ENCODE measurements at places on chromosomes 7 and 10. TPM values are rescaled to one million over a fixed set of nuclear protein-coding genes. Genes with fewer than 3 reads are reported as not detected.
A peak's percentile ranks its signal among the peaks of the same experiment; 100 is the strongest.

DNA sequence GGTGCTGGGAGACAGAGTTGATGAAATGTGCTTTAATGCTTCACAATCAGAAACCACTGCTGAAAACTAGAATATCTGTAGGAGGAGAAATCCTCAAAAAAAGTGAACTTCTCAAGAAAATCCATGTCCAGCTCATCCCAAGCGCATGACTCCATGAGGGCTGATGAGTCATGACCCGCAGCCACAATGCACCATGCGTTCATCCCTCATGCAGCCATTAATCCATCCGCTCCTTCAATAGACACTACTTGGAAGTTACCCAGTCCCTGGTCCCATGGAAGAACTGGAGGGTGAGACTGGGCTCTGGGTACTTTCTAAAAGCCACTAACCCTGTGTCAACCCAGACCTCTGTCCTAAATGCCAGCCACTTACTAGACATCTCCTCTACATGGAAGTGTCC, 24.4 kb downstream of the TMEM273 start:
- DNase-seq, result no peak

- DNase-seq, result no peak
Measured at GRCh38 chr10:124864421-124865193, 63.0 kb downstream of the ABRAXAS2 start.

The HTR5A gene
- polyA plus RNA-seq, result not detected

- peak; percentile 63 for DNase-seq
Measured at GRCh38 chr10:17430647-17431355, 23.6 kb downstream of the ST8SIA6 start.

The NUDT13 gene
- polyA plus RNA-seq, result 1.6 TPM

- no peak for DNase-seq
Measured at GRCh38 chr7:13099154-13099795, 411.8 kb downstream of the ARL4A start.

The AKR1E2 gene
- polyA plus RNA-seq, result 1.5 TPM

- DNase-seq, result no peak
Measured at GRCh38 chr10:97138174-97138573, 47.6 kb downstream of the SLIT1 start.

GRCh38 chr10:127756264-127756663, 19.3 kb downstream of the FOXI2 start:
- DNase-seq, result no peak

GRCh38 chr7:43377196-43377960, 205.5 kb upstream of the STK17A start:
- DNase-seq, result no peak

- no peak for DNase-seq
Measured at GRCh38 chr7:105097619-105098018, 83.6 kb downstream of the KMT2E start.

The CPXM2 gene
- not detected for polyA plus RNA-seq

DNA sequence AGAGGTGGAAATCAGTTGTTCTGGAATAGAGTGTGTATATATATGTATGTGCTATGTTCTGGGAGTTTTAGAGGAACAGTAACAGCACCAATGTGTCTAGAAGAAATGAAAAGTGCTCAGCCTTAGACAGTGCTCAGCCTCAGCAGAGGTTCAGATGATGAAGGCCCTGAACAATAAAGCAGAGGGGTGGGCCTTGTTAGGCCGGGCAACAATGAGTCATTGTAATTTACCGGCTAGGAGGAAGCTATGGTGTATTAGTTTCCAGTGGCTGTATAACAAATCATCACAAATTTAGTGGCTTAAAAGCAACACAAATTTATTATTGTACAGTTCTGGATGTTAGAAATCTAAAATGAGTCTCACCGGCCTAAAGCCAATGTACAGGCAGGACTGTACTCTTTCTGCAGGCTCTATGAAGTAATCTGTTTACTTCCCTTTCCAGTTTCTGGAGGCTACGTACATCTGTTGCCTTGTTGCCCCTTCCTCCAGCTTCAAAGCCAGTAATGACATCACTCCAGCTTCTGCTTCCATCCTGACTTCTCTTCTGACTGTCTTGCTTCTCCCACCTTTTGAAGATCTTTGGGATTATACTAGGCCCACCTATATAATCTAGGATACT, 84.6 kb downstream of the CH25H start:
- no peak for DNase-seq

GRCh38 chr7:401495-401894, 111.5 kb downstream of the FOXL3 start:
- no peak for DNase-seq

GRCh38 chr7:155531681-155532080, 14.7 kb downstream of the CNPY1 start:
- DNase-seq, result no peak

DNA sequence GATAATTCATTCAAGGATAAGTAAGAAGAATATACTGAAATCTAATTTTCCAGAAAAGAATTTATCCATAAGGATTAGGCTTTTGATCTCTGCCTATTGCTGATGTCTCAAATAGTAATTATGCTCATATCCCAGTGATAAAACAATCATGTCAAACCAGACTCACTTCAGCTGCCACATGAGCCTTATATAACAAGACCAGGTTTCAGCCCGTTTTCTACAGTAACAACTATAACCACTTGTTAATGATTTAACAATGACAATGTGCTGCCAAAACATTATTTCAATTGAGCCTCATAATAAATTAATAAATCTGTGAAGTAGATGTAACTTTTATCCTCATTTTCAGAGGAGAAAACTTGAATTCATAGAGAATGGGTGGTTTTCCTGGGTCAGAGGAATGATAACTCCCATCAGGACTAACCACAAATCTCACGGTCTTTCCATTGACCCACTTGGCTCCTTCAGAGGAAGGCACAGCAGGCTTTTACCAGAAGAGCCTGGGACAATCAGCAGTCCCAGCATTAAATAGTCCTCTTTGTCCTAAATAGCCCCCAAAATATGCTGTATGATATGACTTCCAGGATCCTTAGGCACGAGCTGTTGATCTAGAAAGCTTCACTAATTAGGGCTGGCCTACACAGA, 42.5 kb upstream of the SLIT1 start:
- DNase-seq, result no peak

The PHYHIPL gene
- not detected for polyA plus RNA-seq

- no peak for DNase-seq
Measured at GRCh38 chr7:70263471-70264255, 665.4 kb downstream of the AUTS2 start.

DNA sequence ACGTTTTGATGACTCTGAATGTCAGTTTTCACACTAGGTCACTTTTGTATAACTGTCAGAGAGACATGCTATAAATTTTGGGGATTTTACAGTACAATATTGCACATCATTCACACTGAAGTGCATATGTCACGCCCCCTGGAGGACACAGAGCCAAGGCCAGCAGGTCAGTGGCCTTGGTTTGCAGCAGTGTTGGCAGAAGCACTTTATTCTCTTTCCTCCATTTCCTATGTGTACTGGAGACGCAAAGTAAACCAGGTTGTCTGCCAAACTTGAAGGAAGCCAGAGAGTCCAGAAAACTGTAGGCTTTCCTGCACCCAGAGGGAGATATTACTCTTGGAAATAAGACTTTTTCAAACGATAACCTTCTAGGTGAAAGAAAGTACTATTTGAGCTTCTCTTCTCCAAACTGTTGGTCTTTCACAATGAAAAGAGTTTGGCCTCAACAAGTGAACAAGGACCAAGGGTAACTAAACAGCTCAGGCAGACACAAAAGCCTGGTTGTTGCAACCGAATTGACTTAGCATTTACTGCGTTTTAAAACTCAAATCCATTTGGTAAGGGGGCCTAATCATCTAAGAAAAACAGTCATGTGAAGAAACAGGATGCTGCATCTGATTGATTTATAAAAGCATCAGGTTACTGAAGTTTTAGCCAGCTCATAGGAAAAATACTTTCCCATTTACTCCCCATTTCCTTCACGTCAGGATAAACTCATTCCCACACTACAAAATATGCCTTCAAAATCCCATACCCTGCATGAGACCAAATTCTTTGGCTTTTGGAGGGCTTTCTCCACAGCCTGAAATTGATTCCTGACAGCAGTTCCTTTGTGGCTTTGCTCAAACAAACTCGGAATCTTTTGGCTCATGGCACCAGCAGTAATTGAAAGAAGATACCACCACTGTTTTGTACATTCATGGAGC, 83.0 kb upstream of the SEC61G start:
- DNase-seq, result no peak

The OR6B1 gene
- polyA plus RNA-seq, result not detected

- DNase-seq, result no peak
Measured at GRCh38 chr7:22400936-22401553, 44.1 kb upstream of the RAPGEF5 start.

- no peak for DNase-seq
Measured at GRCh38 chr7:157122800-157123495, 15.8 kb upstream of the UBE3C start.

DNA sequence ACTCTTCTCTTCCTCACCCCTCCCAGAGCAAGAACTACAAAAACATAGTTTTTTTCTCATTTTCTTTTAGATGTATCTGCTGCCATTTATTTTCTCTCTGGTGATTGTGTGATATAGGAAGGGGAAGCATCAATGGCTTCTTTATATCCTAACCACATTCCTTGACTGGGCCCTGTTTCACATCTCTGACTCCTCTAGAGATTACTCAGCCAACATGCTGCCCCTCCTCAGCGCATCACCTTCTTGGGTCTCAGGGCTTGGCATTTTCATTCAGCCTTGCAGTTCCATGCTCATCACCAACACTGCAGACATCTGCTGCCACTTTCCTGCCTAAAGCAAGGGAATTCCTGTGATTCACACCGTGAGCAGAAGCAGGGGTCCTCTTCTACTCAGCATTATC, 705.5 kb downstream of the AUTS2 start:
- DNase-seq, result no peak

GRCh38 chr7:151524331-151524730, 4.6 kb upstream of the RHEB start:
- DNase-seq, result no peak

DNA sequence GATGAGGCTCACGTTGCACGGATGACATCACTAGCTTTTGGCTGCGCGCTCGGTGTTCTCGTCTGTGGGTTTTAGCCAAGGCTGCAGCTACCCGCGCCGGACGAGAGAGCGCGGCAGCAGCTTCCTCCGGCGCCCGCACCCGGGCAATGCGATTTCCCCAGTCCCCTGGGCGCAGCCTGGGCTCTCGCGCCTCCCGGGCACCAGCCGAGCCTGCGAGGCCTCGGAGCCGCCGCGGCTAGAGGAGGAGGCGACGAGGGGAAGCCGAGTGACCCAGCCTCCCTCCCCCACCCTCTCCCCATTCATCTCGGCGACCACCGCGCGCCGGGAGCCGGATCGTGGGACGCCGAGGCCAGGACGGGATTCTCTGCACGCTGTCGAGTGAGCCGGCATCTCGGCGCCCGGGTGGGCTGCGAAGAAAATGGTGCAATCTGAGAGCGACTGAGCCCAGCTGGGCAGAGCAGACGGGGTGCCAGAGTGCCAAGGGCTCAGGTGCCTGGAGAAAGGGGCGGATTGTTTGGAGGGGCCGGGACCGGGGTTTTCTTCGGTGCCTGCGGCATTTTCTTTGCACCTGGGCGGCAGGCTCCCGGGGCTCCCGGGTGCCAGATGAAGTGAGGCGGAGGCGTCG, 1.2 kb upstream of the TMEM178B start:
- DNase-seq, result peak; percentile 30

DNA sequence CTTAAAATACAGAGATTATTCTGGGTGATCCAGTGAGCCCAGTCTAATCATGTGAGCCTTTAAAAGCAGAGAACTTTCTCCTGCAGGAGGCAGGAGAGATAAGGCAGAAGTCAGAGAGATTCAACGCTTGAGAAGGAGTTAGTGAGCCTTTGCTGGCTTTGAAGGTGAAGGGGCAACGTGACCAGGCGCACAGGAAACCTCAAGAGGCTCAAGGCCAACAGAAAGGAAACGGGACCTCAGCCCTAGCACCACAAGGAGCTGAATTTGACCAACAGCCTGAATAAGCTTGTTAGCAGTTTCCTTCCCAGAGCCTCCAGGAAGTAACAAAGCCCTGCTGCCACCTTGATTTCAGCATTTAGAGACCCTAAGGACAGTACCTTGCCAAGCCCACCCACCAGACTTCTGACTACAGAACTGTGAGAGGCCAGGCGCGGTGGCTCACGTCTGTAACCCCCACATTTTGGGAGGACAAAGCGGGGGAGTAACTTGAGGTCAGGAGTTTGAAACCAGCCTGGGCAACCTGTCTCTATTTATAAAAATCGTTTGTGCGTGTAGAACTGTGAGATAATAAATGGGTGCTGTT, 87.3 kb upstream of the KAT6B start:
- DNase-seq, result peak; percentile 23

GRCh38 chr10:62050893-62051433, 149.5 kb downstream of the ARID5B start:
- peak; percentile 94 for DNase-seq

- no peak for DNase-seq
Measured at GRCh38 chr7:142629588-142630260, 119.5 kb upstream of the PRSS1 start.

- no peak for DNase-seq
Measured at GRCh38 chr10:72099600-72099921, 11.2 kb upstream of the SPOCK2 start.
